Upper lobe of left lung (tissue), 6 donors: ENCODE measurements at places on chromosomes 1 and 21.

- DNase-seq, result no peak
Observed at GRCh38 chr1:241714321-241715218, 62.5 kb downstream of the WDR64 start.

DNA sequence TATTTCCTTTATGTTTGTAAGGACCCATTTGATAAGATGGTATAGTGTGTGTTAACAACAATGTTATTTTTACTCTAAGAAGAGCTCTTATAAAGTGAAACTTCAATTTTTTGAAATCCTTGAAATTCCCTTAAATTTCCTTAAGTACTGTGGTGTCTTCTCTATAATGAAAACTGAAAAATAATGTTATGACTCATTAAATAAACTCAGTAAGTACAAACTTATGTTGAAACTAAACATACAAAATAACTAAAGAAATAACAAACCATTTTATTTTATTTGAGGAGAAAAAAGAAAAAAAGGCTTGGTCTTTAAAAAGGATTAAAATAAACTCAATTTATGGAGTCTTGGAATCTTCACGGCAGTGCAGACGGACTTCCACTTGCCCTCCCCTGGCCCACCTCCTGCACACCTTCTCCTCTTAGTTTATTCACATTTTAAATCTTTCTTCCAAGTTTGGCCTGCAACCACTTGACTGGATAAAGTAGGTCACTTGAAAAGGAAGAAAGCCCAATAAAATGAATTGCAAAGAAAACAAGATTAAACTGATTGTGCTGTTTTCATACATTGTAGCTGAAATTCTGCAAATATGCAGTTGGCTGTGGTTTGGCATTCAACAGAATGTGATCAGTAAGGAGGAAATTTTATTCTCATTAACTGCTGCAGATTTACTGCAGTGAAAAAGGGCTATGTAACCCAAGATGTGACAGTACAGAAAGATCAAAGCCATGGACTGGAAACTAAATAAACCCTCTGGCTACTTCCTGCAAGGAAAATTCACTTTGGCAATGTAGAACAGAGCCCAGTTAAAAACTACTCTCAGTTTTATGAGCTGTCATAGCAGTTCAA lies 48.5 kb upstream of the SCYL3 start:
- DNase-seq, result no peak

- no peak for DNase-seq
Observed at GRCh38 chr1:206503591-206504362, 3.6 kb upstream of the RASSF5 start.

DNA sequence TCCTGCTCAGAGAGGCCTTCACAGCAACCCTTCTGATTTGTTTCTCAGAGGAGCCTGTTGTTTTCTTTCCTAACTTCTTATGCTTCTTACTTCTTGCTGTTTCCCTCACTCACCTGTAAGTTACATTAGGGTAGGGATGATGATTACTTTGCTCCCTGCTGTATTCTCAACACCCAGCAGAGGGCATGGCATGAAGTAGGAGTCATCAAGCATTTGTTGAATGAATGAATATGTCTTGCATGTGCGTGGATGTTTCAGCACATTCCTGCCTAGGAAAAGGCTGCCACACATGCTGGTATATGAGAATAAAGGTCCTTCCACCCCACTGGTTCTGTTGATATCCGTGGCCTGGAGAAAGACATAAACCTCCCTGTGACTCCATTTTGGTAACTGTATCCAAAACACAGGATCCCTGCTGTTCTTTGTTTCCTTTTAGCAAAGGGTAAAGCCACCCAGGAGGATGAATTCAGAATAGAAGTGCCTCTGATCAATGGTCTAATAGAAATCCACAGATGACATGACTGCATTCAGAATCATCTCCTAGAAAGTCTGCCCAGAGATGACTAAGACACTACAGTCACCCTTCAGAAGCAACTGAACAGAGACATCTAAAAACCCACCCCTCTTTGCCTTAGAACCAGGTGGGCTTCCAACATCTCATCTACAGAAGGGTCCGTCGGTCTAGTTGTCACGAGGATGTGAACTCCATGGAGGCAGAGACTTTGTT lies 168.8 kb downstream of the ZSCAN20 start:
- no peak for DNase-seq

GRCh38 chr1:9234223-9235095 lies at the start of gene H6PD:
Gene H6PD (plus strand): TSS chr1:9234774. CDS start chr1:9244935, 10,161 bp downstream.
- DNase-seq, result peak; percentile 97

DNA sequence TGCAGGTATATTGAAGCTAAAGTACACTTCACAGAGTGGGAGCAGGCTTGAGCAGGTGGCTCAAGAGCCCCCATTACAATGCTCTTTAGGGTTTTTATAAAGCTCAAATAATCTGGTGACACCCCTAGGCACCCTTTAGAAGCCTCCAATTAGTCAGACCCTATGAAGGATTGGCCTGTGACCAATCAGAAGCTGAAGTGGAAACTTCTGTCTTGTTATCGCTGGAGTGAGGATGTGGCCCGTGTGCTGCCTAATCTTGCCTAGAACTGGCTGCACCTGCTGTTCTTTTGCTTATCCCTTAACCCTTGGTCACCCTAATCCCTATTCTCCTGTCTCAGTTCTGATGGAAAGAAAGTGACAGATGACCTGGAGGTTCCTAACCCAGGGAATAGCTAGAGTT lies 70.8 kb upstream of the ABCG1 start:
- no peak for DNase-seq

DNA sequence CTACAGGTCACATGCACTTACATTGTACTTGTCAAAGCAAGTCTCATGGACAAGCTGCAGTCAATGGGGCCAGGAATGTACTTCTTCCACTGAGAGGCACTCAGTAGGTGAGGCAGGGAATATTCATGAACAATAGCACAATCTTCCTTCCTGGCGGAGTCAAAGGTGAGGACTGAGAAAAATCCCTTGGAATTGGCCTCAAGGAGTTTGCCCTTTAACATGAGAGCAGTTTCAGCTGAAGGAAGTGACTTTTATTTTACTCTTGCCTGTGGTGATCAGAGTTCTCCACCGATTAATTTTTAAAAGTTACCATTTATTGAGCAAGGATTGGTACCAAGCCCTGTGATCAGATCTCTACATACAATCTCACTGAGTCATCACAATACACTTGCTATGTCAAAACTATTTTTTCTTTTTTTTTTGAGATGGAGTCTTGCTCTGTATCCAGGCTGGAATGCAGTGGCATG lies 11.2 kb upstream of the AK2 start:
- DNase-seq, result no peak

GRCh38 chr1:61531716-61532115 lies 193.2 kb downstream of the TM2D1 start:
- DNase-seq, result no peak

DNA sequence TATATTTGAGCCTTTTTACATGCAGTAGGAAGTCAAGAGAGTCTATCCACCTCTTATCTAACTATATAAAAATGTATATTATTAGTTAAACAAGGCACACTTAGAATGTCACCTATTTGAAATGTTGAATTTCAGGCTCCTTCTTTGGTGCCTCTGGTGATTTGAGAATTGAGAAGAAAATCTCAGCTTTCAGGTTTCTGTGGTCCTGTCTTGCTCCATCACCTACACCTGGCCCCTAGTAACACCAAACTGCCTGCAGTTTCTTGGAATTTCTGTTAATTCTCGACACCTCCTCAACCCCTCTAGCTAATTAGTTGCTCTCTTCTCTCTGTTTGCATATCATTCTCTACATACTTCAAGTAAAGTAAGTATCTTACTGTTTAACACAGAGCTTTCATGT lies 54.9 kb upstream of the WNT2B start:
- DNase-seq, result no peak

- DNase-seq, result peak; percentile 22
Observed at GRCh38 chr1:152411134-152411533, 2.9 kb downstream of the CRNN start.

DNA sequence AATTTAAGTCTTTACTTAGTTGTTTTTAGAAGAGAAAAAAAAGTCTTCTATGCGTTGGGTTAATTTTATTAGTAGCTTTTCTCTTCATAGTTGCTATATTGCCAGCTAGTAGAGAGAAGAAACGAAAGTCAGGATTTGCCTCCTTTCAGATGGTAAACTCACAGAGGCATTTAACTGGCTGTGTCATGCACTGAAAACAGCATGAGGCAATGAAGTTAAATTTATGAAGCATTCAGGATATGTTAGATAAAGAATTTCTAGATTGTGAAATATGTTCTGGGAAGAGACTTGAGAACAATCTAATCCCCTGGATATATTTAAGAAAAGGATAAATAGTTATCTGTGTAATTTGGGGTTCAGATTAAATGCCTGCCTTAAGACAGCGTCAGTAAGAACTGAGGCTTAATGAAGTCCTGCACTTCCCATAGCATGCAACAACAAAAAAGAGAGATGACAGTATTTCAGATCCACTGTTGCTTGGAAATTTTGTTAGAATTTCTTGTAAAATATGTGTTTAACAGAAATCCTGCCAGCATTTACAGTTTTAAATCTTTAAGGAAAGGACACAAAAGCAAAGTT lies 1.7 kb downstream of the ANGPTL1 start:
- no peak for DNase-seq

DNA sequence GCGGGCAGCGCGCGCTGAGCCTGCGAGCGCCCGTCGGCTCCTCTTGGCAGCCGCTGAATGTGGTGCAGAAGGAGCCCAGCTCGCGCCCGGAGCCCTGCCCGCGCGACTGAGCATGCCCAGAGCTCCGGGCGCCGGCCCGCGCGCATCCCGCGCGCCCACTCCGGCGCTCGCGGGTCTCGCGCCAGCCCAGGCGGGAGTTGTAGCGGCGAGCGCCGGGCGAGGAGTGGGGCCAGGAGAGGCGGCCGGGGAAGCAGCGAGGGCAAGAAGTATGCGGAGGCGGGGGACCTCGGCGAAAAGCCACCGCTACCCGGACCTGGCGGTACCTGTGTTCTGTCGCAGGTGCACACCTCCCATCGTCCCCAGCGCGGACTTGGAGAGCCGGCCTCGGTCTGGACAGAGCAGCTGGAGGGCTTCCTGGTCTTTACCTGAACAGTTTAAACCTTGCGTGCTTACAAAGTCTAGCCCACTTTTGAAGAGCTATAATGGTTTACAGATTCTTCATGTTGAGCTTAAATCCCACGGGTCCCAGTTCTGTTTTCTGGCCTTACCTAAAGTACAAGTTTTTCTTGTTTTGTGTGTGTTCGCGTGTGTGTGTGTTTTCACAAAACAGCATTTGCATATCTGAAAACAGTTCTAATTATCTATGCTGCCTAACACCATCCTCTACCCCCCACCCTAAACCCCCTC lies at the start of gene DDAH1:
TSS of gene DDAH1 (minus strand) at position 61 of the 687 bp plus-strand sequence. CDS start 114 bp downstream, outside the sequence.
- peak; percentile 83 for DNase-seq

DNA sequence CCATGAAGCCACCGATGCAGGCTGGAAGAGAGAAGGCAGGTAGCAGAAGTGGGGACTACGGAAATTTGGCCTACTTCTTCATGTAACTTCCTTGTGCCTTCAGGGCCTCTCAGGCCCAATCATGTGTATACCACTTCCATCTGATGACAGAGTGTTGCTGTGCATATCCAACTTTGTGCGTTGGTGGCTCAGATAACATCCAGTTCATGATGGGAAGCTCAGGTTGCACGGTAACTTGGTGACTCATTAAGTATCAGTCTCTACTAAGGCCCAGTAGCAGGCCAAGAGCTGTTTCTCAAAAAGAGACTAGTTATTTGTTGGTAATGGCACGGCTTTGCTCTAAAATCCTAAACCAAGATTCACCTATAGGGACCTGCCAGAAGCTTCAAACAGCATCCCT lies 117.6 kb downstream of the LTN1 start:
- no peak for DNase-seq

DNA sequence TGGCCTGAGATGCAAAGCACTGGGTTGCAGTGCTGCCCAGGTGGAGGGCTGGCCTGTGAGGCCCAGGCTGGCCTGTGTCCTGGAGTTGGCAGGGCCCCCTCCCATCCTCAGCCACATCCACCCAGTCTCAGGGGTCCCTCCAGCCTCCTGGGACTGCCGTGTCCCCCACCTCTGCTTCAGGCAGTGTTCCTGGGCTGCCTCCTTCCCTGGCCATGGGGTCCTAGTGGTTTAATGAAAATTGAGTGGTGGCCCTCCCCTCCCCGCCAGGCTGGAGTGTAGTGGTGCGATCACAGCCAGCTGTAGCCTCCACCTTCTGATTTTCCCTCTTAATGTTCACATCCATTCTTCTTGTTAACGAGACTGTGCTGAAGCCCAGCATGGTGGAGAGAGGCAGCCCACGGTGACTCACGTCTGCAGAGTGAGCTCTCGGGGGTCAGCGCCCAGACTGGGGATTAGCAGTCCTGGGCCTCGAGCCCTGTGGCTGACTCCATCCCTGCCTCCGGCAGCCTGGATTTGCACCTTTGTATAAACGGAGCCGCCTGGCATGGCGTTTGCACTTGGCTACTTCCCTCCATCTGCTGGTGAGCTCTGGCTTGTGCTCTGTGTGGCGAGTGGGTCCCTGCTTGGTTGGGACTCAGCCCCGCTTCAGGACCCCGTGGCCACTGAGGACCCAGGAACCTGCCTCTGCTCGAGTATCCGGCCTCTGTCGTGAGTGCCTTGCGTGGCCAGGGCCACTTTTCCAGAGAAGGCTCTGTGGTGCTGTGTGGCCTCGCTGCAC lies 6.9 kb downstream of the MIB2 start:
- DNase-seq, result no peak

- DNase-seq, result no peak
Observed at GRCh38 chr1:244674446-244674845, 21.5 kb downstream of the DESI2 start.

DNA sequence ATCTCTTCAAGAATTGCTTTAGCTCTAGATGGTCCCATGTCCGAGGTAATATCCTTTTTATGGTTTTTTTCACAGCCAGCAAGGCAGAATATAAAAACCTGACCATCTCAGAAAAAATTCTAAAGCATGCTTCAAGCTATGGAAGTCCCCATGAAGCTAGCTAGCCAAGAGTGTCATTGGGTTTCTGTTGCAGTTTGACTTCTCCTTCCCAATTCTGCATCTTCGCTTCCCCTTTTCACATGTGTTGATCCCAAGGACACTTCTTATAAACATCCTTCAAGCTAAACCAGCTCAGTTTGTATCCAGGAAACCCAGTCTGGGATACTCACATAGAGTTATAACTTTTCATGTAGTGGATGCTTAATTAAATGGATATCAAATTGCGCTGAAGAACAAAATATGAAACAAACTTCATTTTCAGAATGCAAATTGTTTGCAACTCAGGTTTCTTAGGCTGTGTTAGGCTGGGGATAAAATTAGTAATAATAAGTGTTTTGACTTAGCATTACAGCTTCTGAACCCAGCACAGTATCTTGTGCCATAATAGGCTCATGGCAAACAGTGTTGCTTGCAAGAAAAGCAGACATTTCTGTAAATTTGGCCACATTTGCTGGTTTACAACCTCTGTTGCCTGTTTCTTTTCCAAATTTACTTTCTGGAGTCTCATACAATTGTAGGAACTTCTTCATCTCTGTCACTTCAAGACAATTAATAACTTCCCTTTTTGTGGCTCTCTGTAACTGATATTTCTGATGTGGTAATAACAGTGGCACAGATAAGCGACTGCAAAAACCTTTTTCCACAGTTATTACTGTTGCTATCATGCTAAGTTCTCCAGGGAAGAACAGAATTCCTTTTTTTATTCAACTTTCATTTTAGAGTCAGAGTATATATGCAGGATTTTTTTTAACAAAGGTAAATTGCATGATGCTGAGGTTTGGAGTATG lies 53.2 kb downstream of the NCAM2 start:
- DNase-seq, result no peak

GRCh38 chr1:235339746-235340145 lies 11.4 kb downstream of the GGPS1 start:
- DNase-seq, result no peak

- DNase-seq, result no peak
Observed at GRCh38 chr1:20080441-20081352, 10.7 kb downstream of the PLA2G5 start.
